Lung microvascular endothelial cell (primary cell): ENCODE measurements at places on chromosomes 4 and X.

- no peak for DNase-seq
Observed at GRCh38 chr4:89072921-89073320, 15.9 kb upstream of the FAM13A start.

DNA sequence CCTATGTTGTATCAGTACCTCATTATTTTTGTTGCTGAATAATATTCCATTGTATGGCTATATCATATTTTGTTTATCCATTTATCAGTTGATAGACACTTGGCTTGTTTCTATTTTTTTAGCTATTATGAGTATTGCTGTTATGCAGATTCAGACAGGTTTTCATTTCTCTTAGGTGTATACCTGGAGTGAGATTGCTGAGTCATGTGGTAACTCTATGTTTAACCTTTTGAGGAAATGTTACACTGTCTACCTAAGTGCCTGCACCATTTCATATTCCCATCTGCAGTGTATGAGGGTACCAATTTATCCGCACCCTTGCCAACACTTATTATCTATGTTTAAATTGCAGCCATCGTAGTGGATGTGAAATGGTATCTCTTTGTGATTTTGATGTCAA lies 43.0 kb upstream of the SH3RF1 start:
- no peak for DNase-seq

- no peak for DNase-seq
Observed at GRCh38 chr4:184751585-184751956, 17.7 kb upstream of the CENPU start.

DNA sequence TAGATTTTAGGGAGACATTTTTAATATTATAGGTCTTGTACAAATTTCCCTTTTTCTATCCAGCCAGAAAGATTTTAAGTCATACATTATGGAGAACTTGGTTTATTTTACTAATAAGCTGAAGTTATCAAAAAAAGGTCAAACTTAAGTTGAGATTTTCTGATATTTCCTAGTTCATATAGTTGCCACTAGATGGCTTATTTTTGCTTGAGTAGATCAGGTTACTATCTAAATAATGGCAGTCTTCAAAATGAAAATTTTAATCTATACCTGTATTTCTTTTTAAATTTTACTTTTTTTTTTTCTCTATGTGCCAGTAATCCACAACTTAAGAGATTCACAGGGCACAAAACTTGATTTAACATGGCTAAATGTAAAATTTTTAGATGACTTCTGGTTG lies 52.3 kb downstream of the USP9X start:
- peak; percentile 5 for DNase-seq

- no peak for DNase-seq
Observed at GRCh38 chr4:27716693-27717430, 856.2 kb downstream of the STIM2 start.

GRCh38 chr4:20347531-20347930 lies 95.8 kb downstream of the SLIT2 start:
- no peak for DNase-seq

- DNase-seq, result no peak
Observed at GRCh38 chr4:62199291-62199810, 999.2 kb downstream of the ADGRL3 start.

- DNase-seq, result no peak
Observed at GRCh38 chr4:172207886-172208285, 394.7 kb downstream of the GALNTL6 start.

DNA sequence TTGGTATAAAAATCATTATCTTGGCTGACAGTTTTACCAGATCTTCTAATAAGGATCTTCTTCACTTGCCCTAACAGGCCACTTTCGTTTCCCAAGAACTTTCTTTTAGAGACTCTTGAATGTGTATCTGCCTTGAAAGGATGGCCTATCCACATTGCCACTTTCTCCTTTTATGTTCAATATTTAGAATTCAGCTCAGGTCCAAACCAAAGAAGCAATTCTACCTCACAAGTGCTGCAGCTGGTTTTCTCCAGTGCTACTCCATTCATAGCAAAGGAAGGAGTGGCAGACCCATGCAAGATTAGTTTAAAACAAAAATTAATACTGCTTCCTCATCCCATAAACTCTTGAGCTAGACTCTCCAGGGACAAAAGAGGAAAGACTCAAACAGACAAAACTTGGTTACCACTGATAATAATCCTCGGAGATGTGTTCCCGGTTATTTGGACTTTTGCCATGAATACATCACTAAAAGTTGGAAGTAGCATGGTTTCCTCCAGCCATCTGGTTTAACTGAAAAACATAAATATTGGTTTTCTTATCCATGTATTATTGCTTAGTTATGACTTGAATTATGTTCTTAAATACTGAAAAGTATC lies 401.8 kb downstream of the PABPC4L start:
- no peak for DNase-seq

DNA sequence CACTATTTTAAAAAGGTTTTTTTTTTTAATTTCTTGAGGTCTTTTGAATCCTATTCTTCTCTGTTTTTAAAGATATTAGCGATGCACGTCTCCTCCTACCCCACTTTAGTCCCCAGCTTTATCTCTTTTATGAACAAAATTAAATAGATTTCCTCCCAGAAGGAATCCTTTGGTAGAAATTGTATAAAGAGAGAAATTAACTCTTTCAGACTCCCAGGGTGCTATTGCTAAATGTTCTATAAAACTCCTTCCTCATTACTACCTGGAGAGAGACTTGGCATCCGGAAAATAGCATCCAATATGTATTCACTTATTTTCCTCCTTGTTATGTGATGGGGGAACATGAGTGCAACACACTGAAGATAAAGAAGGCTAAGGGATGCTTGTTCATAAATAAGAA lies 16.5 kb upstream of the PACRGL start:
- no peak for DNase-seq

DNA sequence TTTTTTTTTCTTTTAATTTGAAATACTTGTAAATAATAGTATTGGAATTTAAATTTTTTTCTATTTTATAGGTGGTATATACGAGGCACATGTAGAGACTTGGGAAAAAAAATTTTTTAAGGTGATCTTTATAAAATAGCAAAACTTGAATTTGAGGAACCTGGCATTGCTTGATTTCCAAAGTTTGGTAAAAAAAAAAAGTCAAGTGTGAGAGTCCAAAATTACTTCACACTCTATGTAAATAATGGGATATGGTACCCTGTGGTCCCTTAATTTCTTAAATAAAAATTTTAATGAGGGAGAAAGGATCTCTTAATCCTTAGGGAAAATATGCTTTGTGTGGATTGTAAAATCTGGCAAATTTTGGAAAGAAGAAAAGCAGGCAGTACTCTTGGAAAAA lies 19.0 kb downstream of the SPRY1 start:
- no peak for DNase-seq

GRCh38 chrX:154131955-154132354 lies 12.1 kb upstream of the OPN1LW start:
- no peak for DNase-seq
